ENCODE measurements at places on chromosomes 16 and 17.
A peak's percentile ranks its signal among the peaks of the same experiment; 100 is the strongest.

GRCh38 chr16:20879175-20880040 is 20.8 kb downstream of the DCUN1D3 start:
- no peak for DNase-seq

DNA sequence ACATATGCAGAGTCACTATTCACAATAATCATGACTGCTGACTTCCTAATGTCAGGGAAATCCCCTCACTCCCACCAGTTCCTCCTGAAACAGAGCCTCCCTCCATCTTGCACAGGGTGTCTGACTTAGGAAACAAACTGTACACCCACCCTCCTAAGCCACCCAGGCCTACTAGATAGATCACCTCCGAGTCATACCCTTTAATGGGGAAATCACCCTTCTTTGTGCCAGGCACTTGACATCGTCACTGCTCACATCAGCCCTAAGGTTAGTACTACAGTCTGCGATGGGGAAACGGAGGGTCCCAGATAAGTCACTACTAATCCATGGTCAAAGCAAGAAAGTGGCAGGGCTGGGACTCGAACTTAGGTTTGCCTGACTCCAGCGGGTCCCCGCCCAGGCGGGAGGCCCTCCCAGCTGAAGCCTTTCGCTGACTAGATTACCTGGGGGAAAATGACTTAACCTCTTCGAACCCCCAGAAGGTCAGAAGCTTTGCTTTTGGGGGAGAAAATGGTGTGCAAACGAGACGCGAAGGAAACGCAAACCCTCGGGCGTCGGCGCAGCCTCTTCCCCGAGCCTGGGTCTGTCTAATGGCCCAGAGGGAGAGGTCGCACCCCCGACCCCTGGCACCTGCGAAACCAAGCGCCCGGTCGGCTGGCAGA is 3.4 kb upstream of the MLLT6 start:
- no peak for DNase-seq

DNA sequence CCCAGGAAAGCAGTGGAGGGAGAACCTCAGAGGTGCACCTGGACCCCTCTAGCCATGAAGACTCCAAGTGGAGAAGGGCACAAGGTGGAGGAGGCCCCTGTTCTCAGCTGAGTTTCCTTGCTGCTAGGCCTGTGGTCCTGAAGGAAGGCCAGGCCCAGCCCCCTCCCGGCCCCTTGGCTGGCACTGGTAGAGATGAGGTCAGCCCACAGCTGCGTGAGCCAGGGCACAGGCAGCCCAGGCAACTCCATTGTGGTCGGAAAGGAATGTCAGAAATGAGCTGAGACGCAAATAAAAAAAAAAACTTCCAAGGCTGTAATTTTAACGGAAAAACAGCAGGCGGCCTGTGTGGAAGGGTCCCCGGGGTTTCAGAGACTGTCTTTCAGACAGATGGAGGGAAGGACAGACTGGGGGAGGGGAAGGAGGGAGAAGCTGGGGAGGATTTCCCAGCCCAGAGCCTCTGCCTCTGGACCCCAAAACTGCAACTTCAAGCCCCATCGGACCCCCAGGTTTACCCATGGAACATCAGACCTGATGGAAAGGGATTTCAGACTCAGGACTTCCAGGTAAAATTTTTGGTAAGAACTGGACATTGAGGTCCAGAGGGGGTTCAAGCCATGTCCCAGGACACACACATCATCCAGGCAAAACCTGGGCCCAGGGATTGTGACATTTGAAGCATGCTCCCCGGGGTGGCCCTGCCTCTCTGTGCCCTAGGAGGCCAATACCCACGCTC is 25.6 kb upstream of the MRPS23 start:
- peak; percentile 96 for DNase-seq

DNA sequence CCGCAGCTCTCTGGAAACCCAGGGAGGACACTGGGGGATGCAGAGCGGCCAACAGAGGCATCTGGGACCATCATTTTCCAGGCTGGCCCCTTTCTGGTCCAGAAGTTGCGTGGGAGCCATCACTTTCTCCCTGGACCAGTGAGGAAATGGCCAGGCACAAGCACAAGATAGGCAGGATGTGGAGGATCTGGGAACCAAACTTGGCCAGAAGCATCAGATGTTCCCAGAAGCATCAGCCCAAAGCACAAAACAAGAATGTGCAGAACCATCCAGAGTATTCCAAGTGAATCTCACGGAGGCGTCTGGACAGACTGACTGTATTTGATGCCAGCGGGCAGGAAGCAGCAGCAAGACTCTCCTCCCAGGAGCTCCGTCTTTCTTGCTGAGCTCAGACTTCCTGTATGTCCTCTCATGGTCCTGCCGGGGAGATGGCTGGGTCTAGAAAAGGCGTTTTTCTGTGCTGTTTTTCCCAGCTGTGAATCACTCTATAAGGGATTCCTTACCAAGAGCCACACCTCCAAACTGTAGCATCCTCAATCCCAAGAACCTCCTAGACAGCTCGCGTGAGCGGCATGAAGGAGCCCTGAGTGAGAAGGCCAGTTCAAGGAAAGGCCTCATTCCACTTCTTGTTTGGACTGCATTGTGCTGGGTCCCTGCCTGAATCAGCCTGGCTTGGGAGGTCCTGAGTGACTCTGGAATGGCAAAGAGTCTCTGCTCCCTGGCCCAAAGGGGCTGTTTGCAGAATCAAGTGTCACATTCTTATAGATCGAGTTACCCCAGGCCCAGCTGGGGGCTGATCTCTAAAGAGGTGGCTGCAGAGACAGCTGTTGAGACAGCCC is 49.5 kb upstream of the MTSS2 start:
- DNase-seq: peak; percentile 75

GRCh38 chr16:28923652-28924398 is 1.2 kb downstream of the RABEP2 start:
- DNase-seq: no peak

DNA sequence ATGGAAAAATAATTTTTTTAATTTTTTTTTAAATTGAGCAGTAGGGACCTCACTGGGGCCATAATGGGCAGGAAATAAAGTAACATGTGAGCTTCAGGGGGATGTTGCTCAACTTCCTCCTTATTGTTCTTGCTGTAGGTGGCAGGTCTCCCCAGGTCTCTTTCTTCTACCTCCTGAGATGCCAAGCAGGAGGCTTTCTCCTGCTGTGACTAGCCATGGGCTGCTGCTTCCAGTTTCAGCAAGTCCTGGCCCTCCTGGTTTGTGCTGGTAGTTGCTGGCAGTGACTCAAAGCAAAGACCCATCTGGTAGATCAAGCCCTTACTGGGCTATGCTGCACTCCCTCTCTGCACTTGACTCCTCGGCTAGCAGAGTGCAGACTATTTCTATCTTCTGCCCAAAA is 2.3 kb downstream of the DPEP2NB start:
- DNase-seq: no peak

DNA sequence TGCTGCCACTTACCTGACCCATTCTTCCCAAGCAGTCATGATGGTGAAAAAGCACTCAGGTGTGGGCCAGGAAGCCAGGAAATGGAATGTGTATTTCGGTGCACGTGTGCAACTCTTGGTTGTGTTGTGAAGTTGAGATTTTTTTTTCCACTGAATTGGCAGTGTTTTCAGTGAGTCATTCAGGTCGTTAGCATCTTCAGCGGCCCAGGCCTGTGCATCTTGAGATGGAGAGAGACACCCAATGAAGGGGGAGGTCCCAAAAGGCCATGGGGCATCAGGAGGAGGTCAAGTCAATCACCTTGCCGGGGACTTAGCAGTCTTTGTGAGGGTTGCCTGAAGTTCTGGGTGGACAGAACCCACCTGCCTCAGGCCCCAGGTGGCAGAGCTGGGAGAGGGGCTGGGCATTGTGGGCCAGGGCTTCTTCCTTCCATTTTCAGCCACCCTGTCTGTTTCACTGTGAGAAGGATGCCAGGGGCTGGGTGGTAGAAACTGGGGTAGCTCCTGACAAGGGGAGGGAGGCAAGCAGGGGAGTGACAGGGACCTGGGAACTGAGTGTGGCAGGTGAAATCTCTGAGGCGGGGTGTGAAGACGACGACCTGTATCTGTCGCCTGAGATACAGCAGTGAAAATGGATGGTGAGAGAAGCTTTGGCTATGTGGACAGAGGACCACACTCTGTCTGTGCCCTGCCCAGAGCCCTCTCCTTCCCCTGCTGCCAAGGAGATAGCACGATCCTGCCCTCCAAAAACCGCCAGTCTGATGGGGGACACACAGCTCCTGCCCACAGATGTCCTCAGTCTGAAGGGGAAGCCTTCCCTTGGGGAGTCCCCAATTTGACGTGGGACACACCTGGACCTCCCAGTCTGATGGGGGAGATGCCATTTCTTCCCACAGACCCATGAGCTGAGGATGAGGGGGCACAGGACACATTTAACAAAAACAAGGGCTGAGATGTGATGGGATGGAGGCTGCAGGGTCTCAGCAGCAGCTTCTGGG is 11.9 kb downstream of the TBKBP1 start:
- no peak for DNase-seq

DNA sequence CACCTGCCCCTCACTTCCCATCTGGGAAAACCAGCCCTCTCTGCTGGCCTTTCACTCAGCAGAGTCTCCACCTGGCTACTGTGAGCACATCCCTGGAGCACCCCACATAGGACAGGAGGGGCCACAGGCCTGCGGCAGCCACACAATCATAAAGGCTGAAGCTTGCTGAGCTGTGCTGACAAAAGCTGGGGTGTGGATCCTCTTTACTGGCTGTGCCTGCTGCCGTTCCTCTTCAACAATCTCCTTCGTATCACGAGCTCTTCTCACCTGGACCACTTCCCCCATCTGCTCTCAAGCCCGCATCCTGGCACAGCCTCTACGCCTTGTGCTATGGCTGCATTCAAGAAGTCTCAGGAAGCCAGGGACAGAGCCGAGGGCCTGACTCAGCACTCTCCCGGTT is 86.1 kb downstream of the ZNF778 start:
- DNase-seq: no peak

DNA sequence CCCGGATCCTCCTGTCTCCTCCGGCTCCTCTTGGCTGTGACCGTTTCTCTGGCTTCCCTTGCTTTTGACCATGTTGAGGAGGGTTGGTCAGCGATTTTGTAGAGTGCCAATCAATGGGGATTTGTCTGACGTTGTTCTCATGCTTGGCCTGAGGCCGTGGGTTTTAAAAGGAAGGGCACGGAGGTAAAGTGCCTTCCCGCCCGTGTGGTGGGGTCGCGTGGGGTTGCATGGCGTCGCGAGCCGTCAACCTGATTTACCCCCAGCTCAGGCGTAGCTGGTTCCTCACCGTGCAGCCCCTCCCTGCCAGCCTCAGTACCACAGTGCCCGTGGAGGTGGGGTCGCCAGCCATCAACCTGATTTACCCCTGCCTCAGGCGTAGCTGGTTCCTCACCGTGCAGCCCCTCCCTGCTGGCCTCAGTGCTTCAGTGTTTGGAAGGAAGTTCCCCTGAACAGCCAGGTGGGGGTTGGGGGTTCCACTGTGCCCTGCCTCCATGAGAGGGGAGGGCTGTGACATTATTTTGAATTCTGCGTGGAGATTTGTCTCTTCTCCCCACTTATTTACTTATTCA is 5.0 kb downstream of the TPSAB1 start:
- DNase-seq: no peak

GRCh38 chr17:3983606-3984484 is 19.6 kb upstream of the ATP2A3 start:
- no peak for DNase-seq

GRCh38 chr16:8923199-8923598 is 40.5 kb downstream of the USP7 start:
- DNase-seq: no peak

GRCh38 chr17:41919840-41920579 is 1.3 kb upstream of the ACLY start:
- no peak for DNase-seq

DNA sequence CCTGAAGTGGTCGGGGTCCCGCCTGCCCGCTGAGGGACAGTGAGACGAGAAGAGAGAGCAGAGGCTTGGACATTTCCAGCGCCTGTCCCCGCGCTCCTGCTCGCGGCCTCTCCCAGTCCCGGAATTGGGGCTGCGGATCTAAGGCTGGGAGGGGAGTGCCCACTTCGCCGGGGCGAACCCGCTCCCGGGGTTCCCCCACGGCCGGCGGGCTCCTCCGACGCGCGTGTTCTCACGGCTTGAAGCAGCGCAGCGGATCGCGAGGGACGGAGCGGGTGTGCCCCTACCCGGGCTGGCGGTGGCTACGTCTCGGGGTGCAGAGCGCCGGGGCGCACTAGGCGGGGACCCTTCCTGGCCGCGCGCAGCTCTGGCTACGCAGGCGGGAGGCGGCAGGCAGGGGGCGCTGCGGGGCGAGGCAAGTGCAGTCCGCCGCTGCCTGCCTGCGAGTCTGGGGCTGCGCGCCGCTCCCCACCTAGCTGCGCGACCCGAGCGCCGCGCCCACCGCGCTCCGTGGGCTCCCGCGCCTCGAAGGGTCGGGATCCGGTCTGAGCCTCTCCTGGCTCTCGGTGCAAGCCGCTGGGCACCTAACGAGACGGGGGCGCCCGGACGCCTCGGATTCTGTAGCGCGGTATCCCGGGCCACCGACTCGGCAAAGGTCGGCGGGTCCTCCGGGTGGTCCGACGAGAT is 1.2 kb downstream of the NGFR start:
- DNase-seq: no peak

DNA sequence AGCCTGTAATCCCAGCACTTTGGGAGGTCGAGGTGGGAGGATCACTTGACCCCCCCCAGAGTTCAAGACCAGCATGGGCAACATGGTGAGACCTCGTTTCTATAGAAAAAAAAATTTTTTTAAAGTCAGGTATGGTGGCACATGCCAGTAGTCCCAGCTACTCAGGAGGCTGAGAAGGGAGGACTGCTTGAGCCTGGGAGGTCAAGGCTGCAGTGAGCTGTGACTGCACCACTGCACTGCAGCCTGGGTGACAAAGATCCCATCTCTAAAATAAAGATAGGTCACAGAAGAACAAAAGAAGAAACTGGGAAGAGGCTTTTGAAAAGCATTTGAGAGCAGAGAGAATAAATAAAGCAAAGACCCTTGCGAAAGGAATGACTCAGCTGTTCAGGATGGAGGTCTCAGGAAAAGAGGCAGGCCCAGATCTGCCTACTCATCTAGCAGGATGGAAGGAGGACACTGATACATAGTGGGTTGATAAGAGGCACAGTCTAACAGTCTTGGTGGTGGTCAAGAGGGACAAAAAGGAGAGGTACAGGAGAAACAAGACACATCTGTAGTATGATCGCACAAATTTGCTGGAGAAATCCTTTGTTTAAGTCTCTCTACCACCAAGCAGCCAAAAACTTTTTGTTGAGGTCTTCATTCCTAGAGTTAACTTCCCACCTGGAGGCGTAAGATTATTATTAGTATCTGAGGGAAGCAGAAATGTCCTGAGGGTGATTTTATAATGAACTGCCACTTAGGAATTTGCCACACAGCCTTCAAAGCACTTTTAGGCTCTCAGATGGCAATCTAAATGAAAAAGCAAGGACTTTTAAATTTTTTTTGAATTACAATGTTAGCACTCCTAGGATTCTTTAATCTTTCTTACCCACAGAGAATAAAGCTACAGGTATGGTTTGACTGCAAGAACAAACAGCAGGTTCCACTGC is 17.6 kb downstream of the ZSWIM7 start:
- no peak for DNase-seq

- no peak for DNase-seq
Measured at GRCh38 chr16:83603723-83604570, 203.8 kb upstream of the HSBP1 start.

GRCh38 chr17:7029096-7029495 is 6.2 kb downstream of the BCL6B start:
- DNase-seq: no peak

GRCh38 chr17:82148997-82149396 is 51.0 kb upstream of the FASN start:
- no peak for DNase-seq
